ENCODE measurements at places on chromosomes 3 and 15.

- DNase-seq = no peak
These were observed 75.6 kb downstream of the CHAC1 start for GRCh38 chr15:41028853-41029252.

DNA sequence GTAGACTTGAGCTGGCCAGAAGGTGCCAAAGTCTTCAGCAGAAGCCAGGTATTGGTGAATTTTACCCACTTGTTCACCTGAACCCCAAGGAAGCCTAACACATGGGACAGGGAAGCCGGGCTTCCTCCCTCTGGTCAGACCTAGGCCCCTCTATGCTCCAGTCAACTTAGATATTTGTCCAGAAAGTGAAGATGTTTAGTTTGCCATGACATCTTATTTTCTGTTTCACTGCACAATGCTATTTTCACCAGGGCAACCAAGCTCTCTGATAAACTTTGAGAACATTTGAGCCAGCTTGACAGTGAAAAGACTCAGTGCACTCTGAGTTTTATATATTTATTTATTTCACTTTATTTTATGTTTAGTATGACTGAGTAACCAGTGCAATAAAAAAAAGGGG lies 71.0 kb downstream of the SOX14 start:
- DNase-seq = no peak

DNA sequence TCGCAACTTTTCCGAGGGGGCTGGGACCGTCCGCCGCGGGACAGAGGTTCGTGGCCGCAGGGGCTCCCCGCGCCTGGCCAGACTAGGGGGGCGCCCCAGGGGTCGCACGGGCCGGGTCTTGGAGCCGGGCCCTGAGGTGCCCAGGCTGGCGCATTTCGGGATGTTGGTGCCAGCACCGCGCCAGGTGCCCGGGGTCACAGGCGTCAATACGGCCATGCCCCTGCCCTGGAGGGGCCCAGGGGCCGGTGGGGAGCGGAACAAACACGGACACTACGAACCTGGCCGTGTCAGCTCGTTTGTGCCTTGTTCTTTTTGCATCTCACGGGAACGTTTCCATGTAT lies 366 bp downstream of the TM6SF1 start:
- DNase-seq = no peak

DNA sequence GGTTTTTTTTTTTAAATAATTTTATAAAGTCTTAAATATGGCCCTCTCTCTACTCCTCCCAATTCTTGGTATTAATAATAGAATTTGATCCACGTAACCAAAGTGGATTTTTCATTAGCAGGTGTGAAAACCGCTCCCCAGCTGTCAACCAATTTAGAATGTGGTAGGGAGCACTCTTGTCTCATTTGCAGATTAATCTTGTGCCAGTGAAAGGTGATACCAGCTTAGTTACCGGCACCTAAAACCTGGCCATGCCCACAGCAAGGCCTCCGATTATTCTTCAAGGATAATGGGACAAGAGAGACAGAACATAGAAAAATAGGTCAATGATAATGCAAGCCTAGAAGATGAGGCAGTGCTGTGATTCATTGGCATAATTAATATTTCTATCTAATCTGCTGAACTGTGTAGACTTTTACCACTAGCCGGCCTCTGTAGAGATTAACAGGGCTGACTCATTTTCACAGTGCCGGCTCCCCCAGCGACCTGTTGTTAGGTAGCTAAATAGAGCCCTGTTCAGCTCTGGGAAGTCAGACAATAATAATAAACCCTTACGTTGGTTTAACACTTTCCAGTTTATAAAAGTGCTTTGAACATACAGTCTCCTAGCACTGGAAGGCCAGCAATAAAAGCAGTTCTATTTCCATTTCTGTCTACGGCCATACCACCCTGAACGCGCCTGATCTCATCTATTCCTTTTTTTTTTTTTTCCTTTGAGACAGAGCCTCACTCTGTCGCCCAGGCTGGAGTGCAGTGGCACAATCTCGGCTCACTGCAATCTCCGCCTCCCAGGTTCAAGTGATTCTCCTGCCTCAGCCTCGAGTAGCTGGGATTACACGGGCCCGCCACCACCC lies 102.9 kb downstream of the SHQ1 start:
- no peak for DNase-seq

DNA sequence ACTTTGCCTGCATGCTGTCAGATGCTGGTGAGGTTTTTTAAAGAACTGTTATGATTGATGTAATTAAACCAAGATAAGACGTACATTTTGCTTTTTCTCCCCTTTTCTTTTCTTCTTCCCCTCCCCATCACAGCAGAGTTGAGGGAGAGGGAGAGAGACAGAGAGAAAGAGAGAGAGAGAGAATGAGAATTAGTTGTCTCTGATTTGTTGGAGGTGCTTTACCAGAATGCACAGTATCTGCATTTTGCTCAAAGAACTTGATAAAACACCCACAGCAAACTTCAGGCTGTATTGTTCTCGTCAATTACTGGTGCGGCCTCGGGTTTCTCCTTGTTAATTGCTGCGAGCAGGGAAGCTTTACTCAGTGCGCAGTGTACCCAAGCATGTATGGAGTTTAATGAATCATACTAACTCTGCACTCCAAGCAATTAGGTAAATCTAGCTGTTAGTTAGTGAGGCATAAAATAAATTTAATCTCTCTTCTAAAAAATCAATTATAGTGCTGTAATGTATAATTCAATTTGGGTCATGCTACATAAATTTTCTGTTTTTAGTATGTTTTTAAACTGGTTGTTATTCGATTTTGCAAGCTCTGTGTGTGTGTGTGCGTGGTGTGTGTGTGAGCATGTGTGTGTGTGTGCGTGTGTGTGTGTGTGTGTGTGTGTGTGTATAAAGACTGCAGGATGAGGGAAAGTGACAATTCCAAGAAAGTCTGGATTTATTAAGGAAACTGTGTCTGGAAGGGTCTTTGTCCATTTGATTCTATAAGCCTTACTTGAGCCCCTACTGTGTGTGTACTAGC lies 273.4 kb downstream of the TLE3 start:
- no peak for DNase-seq

DNA sequence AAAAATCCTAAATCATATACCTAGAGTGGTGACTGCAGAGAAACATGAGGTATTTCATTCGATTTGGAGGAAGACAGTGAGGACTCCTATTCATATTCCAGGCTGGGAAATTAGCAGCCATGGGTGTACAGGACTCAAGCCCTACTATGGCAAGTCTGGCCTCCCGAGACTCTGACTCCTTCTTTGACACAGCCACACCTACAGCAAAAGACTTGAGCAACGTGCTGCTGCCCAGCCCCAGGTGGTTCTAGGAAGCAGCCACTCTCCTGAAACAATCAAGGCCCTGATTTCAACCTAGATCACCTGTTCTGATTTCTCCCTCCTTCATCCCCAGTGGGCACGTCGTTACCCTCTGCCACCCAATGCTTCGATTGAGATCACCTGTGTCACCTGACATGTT lies 84.0 kb upstream of the ATP11B start:
- no peak for DNase-seq

DNA sequence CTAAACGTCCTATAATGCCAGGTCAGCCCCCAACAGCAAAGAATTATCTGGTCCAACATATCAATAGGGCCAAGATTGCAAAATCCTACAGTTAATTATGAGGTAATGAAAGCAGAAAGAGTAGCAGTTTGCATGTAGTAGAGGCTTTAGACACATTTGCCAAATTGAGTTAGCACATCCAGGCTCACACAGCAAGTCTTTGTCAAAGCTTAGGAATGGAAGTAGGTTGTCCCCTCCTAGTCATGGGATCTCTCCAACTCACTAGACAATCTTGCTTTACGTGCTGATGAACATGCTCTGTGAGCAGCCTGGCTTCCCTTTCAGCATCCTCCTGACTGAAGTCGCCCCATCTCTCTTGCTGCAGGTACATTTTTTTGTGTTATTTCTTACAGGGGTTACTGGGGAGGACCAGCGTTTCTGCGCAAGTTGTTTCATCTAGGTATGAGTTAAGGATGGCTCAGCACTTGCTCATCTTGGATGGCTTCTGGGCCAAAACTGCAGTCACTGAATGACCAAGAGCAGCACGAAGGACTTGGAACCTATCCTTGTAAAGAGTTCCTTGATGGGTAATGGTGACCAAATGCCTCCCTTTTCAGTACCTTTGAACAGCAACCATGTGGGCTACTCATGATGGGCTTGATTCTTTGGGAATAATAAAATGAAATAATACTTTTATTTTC lies 55.9 kb downstream of the SQOR start:
- no peak for DNase-seq

- no peak for DNase-seq
These were observed 518.8 kb downstream of the MECOM start for GRCh38 chr3:169144731-169145130.

- DNase-seq = no peak
These were observed 409.8 kb downstream of the ROBO2 start for GRCh38 chr3:77449459-77450350.

DNA sequence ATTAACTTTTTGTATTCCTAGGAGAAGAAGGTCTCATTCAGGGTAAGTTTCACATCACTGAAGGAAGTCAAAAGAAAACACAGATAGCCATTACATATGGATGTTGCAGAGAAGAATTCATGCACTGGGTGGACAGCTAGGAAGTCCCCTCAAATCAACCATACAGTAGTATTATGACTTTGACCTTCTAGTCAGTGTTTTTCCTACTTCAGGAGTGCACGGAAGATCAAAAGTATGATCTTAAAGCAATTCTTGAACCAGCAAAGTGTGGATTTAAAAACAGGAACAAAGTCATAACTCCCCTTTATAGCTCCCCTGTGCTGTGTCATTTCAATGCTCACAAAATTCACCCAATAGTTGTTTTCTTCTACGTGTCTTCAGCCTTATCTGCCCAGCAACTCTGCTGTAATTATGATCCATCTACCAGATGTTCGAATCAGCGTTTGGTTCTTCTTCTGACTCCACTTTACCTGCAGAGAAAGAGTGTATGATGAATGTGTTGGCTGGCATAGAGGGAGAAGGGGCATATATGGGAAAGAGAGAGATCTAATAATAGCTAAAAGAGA lies 118.1 kb upstream of the MEIS2 start:
- no peak for DNase-seq

DNA sequence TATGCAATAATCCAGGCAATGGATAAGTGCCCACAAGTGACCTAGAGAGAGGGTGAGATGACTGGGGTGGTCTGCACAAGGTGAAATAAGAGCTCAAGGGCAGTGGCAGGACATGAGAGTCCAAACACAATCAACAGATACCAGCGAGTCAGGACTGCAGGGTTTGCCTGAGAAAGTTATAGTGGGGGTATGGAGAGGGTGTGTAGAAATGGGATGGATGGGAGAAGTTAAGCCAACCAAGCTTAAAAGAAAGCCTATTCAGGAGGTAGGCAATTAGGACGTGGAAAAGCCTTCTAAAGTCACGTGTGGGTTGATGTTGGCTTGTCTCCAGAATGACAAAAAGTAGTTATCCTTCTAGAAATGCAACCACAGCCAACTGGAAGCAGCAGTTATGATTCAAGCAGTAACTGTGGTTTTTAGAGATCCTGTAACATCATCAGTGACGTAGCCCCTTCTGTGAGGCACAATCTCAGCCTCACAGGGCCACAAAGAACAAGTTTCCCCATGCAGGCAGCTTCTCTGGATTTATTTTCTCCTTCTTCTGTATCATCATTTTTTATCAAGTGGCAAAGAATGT lies 56.1 kb downstream of the FAM174B start:
- DNase-seq = no peak

GRCh38 chr3:56323986-56324420 lies 144.3 kb downstream of the ERC2 start:
- no peak for DNase-seq

DNA sequence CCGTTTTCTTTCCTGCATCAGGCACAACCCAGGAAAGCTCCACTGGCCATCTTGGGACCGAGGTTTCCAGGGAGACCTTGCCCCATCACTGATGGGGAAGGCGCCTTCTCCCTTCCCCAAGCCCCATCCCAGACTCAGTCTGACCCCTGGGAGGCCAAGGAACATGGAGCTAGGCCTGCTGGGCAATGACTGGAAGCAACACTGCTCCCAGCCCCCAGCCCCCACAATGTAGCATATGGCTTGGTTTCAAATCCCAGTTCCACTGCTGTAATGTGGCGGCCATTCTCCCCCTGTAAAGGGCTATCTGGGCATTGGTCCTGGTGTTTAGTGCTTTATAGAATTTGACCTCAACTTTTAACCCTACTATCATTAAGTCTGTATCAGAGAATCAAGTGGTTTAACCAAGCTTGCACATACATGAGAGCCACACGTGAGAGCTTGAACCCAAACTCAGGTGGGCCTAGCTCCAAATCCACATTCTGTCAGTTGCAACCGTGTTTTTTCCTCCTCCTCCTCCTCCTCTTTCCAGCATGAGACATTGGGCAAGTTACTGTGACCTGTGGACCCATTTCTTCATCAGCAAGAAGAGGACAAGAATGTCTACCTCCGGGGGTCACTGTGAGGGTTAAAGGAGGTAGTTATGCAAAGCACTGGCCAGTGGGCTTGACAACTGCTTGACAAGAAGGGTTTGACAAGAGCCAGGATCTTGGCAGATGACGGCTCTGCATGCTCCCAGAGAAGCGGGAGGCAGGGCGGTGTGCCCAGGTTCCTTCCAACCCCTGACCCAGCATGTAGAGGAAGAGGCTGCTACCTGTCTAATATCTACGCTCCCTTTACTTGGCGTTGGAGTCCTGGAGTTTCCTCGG lies 37.4 kb downstream of the KLHL25 start:
- DNase-seq = no peak

DNA sequence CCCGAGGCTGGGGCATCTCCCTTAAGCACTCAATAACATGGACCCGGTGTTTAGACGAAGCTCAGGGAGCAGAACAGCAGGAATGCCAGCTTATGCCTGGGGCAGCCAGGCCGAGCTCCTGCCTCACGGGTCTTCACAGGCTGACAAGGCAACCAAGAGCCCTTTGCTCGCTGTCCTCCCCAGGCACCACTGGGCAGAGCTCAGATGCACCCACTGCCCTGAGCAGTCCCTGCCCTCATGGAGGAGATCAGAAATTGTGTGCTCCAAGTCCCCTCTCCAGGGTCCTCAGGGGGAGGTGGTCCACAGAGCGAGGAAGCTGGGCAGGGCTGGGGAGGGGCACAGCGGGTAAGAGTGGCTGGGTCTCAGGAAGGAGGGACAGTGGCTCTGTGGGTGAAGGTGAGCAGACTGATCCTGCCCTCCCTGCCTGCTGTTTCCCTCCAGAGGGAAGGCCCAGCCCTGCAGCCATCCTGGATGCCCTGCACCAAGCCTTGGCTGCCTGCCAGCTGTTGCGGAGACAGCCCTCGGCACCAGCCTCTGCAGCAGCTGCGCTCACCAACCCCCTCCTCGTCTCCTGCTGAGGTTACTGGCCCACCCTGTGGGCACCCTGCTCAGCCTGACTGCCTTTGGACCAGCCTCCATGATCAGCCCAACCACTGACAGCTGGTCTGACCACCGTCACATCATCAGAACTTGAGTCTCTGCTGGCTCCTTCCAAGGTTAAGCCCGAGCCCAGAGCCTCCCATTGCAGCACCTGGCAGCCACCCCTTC lies 21.1 kb upstream of the GP9 start:
- DNase-seq = no peak

DNA sequence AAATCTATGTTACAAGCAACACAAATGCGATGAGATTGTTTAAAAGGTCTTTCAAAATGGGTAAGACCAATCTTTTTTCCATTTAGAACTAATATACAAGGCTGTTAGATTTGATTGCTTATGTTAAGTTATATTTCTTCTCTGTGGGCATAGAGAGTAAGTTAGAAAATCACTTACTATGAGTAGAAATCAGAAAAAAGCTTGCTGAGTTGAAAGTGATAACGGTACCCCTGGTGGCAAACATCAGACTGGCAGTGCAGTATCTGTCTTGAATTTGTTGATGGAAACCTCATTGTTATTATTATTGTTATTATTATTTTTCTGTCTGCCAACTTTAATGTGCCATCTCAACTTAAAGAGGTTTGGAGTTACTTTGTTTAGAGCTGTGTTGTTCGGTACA lies 12.4 kb downstream of the CLDN11 start:
- no peak for DNase-seq

GRCh38 chr15:92579931-92580470 lies 75.6 kb downstream of the FAM174B start:
- DNase-seq = no peak
